NCI-H510A (cell line): ENCODE measurements at places on chromosomes 3 and 15.

DNA sequence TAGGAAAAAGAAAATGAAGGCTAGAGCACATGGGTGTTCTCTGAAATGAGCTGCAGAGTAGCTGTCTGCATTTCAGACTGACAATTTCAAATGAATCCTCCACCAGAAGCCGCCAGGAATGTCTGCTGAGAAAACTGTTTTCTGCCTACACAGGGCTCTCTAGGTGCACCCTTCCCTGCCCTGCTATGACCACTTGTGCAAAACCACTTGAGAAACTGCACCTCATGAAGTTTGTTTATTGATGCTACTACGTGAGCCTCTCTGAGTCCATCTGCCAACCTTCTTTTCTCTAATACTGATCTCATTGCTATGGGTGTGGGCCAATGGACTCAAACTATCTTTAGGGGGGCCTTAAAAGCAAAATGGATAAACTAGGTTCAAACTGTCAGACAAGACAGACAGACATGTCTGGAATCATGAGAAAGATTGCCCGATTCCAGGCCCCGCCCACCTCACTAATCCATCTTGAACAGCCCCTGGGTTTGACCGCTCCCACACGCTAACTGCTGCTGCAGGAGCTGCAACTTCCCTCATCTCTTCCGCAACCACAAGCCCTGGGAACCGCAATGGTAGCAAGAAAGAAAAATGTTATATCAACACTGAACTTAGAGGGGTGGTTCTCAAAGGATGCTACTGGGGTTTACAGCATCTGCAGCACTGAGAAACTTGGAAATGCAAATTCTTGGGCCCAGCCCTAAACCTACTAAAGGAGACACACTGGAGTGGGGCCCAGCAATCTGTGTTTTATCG lies 9.0 kb upstream of the CD47 start:
- no peak for DNase-seq

DNA sequence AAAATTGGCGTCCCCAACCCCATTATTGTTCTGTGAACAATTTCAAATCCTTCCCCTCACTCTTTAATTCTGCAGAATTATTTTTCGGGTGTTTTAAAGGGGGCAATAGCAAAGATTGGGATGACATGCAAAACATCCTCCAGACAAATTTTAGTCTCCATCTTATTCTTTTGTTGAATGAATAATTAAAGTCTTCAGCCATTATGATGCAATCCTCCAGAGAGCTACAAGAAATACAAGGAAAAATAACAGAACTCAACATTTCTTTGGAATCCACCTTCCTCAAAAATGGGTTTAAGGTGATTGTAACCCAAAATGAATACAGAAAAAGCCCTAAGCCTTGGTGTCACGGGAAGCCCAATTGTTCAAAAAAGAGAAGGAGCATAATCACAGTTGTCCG lies 49.9 kb downstream of the FOXP1 start:
- DNase-seq: no peak

- no peak for DNase-seq
These were observed 109.9 kb downstream of the IQSEC1 start for GRCh38 chr3:12963231-12963896.

DNA sequence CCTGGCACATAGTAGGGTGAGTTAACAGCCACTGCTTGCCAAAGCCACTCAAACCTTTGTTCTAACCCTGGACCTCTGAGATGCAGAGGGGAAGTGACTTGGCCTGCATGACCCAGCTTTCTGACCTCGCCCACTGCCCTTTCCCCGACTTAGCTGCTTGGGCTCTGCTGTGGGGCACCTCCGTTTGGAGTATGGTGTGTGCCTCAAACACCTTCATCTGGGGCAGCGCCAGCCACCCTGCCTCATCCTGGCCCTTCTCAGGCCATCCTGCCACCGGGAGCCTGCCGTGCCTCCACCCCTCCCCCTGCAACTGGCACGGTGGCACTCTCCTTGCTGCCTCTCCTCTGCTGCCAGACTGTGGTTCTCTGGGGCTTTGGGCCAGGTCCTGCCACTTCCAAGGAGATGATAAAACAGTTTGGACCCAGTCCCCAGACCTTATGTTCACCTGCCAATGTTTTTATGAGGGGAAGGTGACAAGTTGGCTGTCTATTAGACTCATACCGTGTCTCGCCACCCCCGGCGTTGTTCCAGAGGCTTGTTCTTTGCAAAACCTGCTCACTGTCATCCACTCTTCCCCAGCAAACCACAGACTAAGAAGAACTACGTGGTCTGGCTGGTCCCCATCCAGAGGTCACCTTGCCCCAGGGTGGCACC lies 32.2 kb downstream of the SLC6A6 start:
- no peak for DNase-seq

GRCh38 chr3:51637941-51638471 lies 33.0 kb upstream of the TEX264 start:
- peak; percentile 25 for DNase-seq

- no peak for DNase-seq
These were observed 100.3 kb downstream of the MECOM start for GRCh38 chr3:169562988-169563774.

DNA sequence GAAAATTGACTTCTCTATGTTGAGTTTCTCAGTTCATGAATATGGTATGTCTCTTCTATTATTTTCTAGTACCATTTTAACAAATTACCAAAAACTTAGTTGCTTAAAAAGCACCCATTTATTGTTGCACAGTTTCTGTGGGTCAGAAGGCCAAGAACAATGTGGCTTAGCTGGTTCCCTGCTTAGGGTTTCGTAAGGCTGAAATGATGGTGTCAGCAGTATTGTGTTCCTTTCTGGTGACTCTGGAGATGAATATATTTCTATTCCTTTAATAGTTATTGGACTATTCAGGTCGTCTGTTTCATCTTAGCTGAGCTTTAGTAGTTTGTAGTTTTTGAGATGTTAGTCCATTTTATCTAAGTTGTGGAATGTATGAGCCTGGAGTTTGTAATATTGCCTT lies 44.9 kb downstream of the IL1RAP start:
- no peak for DNase-seq
